NCI-H2171 treated with DMSO at 0.1 percent for 48 hours (cell line): ENCODE measurements at places on chromosomes 2 and 18.

DNA sequence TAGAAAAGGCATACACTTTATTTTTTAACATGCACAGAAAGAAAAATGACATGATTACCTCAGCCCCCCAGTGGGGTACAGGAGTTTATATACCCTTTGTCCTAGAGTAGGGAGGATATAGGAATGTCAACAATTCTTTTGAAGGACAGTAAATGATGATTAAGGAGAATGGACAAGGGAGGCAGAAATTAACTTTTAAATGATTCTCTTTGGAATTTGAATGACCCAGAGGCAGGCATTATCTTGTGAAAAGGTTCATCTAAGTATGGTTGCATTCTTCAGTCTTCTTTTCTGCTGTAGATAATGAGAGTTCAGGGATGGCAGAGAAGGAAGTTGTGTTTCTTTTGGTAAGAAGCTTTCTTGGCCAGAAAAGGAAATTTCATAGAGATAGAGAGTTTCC lies 971.3 kb downstream of the CNTNAP5 start:
- no peak for DNase-seq

DNA sequence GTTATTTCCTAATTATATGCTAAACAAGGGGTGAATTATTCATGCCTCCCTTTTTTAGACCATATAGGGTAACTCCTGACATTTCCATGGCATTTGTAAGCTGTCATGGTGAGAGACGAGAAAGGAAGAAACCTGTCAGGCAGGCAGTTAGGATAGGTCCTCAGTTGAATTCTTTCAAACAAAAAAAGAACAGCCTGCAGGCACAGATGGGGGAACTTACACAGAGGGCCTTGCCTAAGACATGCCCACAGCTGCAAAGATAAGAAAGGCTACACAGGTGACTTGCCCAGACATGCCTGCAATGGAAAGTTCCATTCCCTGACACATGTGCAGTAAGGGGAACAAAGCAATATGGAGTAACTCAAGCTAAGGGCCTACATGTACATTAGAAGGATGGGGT lies 128.1 kb downstream of the TMEM163 start:
- DNase-seq: peak; percentile 65

DNA sequence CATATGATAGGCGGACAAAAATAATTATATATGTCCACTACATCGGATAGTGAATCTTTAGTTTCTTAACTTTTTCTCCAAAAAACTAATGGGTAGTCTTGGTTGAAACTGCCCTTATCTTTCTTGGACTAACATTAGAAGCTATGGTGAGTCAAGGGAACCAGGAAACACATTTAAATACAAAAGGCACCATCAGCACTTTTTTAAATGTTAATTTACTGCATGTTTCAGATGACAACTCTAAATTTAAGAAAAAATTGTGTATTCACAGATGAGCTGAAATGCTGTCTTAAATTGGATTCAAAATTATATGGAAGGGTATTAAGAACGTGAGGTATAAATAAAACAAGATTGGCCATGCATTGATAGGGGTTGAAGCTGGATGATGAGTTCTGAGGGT lies 75.6 kb upstream of the CERS6 start:
- DNase-seq: no peak

- no peak for DNase-seq
Observed at GRCh38 chr2:117085737-117086136, 728.8 kb upstream of the DDX18 start.

DNA sequence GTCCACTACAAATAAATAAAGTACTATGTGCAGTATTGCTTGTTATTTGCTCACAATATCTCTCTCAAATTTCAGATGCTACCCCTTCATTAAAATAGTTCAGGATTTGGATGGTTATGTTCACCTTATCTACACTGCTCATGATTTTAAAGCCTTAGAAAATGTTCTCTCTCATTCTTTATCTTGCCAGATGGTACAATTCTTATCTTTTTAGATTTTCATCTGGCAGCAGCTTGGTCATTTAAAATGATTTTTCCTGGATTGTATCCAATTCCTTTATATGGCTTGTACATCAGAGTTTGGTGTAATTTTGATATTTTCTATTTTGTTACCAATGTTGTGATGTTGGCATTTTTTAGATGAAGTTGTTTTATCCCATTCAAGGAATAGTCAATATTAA lies 10.1 kb upstream of the ADAM23 start:
- DNase-seq: peak; percentile 36

- peak; percentile 50 for DNase-seq
Observed at GRCh38 chr2:41873102-41874031, 174.5 kb upstream of the PKDCC start.

DNA sequence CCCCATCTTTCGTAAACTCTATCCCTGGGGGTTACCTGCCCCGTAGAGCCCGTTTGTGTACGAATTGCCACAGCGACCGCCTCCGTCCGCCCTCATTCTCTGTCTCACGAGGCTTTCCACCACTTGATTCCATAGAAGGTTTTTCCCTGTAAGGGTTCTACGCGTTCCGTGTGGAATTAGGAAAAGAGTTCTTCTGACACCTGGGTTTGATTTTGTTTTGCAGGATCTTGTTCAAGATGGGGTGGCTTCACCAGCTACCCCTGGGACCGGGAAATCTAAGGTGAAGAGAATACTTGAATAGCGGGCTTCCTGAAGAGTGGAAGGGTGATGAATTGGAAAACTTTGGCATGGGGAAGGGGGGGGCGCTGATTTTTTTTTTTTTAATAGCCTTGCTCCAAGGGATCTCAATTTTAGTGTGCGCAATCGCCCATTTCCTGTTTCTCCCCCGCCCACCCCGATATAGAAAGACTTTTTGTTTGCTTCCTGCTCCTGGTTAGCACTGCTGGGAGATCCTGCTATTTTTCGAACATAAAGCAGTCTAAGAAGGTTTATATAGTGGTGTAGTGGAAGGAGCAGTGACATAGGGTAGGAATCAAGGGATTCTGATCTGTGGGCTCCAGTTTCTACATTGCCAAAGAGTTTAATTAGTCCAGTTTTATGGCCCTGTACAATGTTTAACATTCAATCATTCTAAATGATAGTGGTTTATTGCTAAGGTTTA lies 564 bp downstream of the GCC2 start:
- peak; percentile 87 for DNase-seq

- no peak for DNase-seq
Observed at GRCh38 chr2:164688896-164689419, 67.7 kb upstream of the GRB14 start.

GRCh38 chr18:41058351-41059125 lies 896.5 kb upstream of the PIK3C3 start:
- no peak for DNase-seq

- DNase-seq: no peak
Observed at GRCh38 chr18:47191961-47192360, 15.8 kb upstream of the IER3IP1 start.

DNA sequence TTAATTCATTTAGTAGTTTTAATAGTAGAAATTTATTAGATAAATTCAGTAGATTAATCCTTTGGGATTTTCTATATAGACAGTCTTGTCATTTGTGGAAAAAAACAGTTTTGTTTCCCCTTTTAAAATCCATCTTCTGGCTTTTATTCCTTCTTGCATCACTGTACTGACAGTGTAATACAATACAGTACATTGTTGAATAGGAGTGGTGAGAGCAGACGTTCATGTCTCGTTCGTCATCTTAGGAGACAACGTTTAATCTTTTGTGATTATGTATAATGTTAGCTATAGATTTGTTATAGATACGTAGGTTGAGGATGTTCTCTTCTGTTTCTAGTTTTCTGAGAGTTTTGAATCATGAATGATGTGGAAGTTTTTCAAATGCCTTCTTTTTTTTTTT lies 61.8 kb downstream of the NCOA1 start:
- DNase-seq: no peak

GRCh38 chr2:152497481-152498052 lies 162.6 kb downstream of the FMNL2 start:
- no peak for DNase-seq

DNA sequence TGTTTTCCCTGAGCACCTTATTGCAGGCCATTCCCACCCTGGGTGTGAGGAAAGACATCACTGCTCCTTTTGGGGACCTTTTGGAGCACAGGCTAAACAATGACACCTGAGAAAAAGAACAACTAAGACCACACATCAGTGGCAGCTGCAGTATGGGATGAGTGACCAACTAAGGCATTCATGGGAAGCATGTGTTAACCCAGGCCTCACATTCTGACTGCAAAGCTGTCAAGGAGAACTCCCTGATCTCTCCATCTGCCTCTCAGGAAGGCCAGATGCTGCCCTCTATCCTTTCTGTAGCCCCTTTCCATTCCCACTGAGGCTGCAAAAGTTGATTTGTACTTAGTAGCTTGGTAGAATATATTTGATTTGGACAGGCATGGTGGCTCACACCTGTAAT lies 277.7 kb upstream of the FBXO11 start:
- peak; percentile 30 for DNase-seq

GRCh38 chr2:158967731-158968395 lies 577 bp upstream of the TANC1 start:
- DNase-seq: peak; percentile 79

- DNase-seq: no peak
Observed at GRCh38 chr2:224572338-224572737, 12.8 kb downstream of the CUL3 start.

DNA sequence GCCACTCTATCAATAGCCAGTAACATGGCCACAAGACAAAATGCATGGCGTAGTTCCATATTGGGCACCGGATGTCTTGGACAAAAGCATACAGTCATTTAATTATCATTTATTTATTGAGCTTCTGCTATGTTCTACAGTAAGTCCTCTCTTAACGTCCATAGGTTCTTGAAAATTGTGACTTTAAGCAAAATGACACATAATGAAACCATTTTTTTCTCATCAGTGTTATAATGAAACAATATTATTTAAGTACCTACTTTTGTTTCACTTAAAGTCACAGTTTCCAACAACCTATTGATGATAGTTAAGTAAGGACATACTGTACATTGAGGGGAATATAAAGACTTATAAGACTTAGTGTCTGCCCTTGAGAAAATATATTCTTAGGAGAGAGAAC lies 84.9 kb downstream of the XRCC5 start:
- DNase-seq: no peak

GRCh38 chr2:204483608-204484081 lies 61.6 kb upstream of the PARD3B start:
- peak; percentile 53 for DNase-seq

GRCh38 chr2:64667535-64667934 lies 13.8 kb upstream of the SERTAD2 start:
- no peak for DNase-seq
